ENCODE measurements at places on chromosomes 4 and X.

DNA sequence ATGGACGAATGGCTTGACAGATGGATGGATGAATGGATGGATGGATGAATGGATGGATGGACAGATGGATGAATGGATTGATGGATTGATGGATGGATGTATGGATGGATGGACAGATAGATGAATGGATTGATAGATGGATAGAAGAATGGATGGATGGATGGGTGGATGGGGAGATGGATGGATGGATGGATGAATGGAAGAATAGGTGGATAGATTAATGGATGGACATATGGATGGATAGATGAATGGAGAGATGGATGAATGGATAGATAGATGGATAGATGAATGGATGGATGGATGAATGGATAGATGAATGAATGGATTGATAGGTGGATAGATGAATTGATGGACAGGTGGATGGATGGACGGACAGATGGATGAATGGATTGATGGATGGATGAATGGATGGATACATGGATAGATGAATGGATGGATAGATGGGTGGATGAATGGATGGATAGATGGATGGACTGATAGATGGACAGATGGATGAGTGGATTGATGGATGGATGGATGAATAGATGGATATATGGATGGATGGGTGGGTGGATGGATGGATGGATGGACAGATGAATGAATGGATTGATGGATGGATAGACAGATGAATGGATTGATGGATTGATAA is 33.9 kb downstream of the PSAPL1 start:
- DNase-seq = no peak

DNA sequence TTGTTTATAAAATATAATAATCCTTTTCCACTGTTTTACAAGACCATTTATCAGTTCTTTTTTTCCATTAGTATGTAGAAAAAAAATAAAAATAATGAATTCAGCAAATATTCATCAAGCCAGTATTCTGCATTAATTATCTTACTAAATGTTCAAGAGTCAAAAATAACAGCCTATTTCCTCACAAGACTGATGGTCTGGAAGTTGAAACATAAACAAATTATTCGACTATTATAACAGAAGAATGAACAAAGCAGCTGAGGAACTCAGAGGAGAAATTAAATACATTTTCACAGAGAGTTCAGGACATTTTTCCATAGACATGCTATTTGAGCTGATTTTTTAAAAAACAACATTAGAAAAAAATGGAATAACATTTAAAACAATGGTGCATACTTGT is 2594.8 kb downstream of the ARAP2 start:
- no peak for DNase-seq

- no peak for DNase-seq
These were observed 1794.9 kb upstream of the TENM3 start for GRCh38 chr4:180448306-180448705.

DNA sequence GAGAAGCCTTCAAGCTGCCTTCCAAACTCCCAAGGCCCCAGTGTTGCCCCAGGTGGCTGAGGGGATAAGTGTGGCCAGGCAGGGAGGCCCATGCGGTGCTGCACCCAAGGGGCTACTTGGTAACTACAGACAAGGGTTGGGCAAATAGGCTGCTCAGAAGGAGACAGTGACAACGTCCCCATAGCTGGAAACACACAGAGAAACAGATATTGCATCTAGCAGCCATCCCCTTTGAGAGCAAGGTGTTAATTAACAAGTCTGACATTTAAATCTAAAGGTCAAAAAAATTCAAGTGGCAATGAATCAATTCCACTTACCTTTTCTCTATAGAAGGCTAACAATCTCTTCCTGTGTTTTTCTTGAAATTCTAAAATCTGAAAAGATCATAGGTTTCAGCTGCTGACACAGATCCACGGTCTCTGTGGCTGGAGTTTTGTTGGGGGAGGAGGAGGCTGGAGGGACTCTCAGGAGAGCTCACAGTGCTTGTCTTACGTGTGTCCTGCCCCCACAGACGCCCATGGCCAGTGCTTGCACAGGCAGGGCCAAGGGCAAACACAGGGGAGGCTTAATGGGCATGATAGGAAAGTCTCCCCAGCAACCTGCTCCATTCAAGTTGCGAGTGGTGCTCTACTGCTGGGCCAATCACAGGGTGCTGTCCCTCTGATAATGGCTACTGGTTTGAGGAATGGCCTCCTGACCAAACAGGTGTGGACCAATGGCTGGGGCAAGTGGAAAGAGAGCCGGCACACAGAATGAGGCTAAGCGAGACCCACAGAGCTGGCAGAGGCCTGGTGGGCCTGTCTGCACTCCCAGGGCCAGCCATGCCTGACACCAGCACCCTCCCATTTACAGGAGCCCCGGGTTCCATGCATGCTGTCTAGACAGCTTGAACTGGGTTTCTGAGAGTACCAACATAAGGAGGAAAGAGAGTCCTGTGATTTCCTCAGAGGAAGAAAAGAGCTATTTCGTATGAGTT is 22.6 kb downstream of the RNF212 start:
- no peak for DNase-seq

GRCh38 chr4:70761276-70761816 is 39.6 kb downstream of the RUFY3 start:
- DNase-seq = no peak

GRCh38 chrX:12315526-12315925 is 177.3 kb downstream of the FRMPD4 start:
- DNase-seq = no peak

DNA sequence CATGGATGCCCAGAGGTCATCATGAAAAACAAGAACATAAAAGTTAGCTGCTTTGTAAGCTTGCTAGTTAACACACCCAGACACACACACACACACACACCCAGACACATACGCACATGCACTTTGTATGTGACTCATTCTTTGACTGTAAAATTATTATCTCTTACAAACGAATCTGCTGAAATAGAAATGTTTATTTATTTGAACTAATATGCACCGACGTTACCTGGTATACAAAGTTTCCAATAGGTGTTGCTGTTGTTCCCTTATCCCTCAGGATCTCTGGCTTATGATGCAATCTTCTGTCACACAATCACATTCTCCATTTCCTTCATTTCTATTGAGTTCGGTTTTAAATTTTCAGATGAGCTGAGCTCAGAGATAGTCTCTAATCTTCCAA is 209.3 kb downstream of the PTTG2 start:
- DNase-seq = no peak

- no peak for DNase-seq
These were observed 241.4 kb upstream of the ARHGAP24 start for GRCh38 chr4:85233516-85233915.

DNA sequence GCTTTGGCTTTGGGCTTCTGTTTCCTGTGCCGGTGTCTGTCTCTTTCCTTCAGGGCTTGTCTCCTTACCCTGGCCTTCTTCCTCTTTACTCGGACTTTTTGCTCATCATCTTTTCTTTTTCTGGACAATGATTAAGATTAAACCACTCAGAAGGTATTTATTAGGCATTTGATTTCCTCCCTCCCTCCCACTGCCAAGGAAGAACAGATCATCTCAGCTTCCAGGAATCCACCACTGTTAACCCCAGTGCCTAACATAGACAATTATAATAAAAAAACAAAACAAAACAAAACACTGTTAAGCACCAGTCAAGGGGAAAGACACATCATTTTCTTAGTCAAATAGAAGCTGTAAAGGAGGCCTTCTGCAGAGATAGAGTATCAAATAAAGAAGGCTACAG is 16.6 kb downstream of the PGRMC1 start:
- no peak for DNase-seq

- DNase-seq = no peak
These were observed 361.1 kb upstream of the BOD1L1 start for GRCh38 chr4:13988353-13989305.

DNA sequence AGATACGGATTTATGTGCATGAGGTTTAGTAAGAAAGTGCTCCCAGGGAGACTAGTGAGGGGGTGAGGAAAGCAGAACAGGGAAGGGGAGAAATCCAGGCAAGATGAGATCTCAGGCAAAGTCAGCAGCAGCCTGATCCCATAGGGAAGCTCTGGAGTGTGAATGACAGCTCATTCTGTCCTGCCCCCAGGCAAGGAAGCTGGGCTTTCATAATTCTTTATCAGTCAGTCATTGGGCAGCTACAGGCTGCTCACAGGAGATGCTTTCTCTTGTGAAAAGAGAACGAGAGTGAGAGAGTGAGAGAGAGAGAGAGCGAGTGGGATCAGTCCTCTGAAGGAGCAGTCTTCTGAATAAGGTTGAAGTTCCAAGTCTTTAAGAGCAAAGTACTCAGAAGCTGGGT is 48.1 kb downstream of the SRPX start:
- DNase-seq = peak; percentile 15

DNA sequence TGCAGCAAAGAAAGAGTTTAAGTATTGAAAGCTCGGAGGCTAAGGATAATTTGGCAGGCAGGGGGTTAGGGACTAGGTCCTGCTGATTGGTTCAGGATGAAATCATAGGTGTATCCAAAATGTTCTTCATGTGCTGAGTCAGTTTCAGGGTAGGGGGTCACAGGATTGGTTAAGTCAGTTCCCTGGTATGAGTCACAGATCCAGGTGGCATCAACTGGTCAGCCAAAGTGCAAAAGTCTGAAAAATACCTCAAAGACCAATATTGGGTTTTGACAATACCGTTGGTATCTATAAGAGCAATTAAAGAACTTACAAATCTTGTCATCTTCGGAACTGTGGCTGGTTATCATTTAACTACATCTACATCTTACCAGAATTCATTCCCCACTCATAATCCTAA is 25.6 kb upstream of the PRDM8 start:
- no peak for DNase-seq

GRCh38 chr4:169070071-169070894 is 60.2 kb upstream of the CBR4 start:
- DNase-seq = no peak

DNA sequence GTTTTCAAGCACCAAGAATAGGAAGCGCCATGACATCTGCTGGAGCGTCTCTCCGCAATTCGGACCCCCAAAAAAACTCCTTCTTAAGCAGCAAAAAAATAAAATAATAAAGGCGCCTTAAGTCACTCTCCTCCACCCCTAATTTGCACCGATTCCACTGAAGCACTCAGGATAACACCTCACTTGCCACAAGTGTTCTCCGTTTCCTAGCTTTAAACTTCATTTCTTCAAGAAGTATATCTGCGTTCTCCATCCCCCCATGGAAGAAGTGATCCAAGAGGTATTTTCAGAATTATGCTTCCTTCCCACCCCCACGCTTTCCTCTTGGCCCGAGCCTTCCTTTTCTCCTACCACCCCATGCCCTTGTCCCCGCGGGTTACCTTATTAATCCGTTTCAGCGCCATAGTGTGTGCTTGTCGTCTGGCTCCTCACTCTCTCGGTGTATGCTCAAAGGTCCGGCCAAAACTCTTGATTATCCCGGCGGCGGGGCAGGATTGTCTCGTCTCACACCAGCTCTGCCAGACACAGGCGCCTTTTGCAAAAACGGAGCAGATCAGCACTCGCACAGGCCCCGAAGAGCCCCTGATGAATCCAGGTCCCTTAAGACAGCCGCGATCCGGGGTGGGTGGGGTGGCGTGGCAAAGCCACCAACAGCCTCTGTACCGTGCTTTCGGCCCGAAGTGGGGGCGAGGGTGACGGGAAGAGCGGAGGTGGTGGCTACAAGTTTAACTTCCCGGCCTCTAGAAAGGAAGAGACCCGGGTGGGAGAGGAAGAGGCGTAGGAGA is 1.1 kb downstream of the UBE2D3 start:
- no peak for DNase-seq

DNA sequence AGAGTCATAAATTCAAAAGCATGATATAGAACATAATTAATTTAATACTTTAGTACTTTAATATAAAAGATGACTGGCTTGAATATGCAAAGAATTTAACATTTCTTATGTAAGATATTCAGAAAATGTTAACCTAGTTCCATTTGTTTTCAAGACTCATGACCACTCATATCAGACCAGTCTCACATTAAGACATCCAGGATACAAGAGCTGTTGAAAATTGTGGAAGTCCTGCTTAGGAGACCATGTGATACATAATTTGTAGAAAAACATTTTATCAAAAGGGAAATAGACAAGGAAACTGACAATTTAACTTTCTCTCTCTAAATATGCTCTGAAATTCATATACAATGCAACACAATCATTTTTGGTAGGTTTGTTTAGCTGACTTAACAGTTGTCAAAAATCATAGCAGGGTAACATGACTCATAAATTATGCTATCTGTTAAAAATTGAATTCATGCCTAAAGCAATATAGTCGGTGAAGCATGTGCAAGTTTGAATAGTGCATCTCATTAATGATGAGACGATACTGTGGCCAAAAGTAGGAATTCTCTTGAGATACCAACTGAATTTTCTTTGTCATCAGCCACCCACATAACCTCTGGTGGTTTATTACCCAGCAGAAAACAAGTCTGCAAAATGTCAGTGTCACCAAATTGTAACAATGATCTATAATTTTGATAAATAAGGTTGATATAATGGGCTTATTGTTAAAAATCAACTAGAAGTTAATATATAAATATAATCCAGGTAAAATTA is 211.4 kb downstream of the GASK1B start:
- DNase-seq = no peak

DNA sequence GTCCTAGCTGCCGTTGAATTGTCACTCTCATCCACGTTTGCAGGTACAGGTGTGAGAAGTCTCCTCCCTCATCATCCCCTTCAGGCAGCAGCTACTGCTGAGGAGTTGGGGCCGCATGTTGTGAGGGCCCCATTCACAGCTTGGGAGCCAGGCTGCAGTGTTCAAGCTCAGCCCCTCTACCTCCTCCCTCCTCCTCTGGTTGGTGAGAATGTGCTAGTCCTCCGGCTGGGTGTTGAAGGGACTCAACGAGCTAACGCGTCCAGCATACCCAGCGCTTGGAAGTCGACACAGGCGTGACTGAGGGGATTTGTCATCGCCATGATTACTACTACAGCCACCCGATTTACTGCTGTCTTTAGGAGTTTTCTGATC is 82.0 kb upstream of the PSAPL1 start:
- DNase-seq = no peak

GRCh38 chrX:119673336-119673735 is 19.6 kb downstream of the SEPTIN6 start:
- no peak for DNase-seq

DNA sequence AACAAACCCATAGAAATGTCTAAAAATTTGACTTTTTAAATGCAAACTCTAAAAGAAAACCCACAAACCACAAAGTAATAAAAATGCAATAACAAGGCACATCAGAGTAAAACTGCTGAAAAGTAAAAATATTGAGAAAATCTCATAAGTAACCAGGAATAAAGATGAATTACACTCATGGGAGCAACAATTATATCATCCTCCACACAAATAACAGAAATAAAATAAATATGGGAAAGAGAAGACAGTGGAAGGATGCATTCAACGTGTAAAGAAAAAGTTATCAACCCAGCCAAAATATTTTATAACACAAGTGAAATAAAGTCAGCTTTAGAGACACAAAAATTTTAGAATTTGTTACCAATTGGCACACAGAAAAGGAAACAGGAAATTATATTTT is 1420.2 kb downstream of the PCDH18 start:
- DNase-seq = no peak

DNA sequence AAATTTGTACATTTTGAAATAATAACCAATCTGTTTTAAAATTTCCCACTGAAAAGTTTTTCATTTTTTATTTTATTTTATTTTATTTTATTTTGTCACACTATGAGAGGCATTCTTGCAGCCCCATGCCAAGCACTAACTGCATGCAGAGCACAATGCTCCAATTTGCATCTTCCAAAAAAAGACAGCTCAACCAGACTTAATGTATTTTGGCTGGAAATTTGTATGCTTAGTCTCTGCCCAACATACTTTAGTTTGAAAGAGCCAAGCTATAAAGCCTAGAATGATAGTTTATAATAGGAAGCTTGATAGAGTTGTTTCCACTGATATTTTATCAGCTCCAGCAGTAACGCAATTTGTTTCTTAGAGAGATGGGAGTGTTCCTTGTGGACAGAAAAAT is 235.5 kb downstream of the GALNTL6 start:
- DNase-seq = no peak

Data from glutamatergic neuron (in vitro differentiated cells).